Hippocampal formation (tissue), 2 donors: ENCODE measurements at places on chromosomes 1 and 21.
A peak's percentile ranks its signal among the peaks of the same experiment; 100 is the strongest.

GRCh38 chr1:19941206-19941568 is 17.8 kb upstream of the PLA2G2E start:
- DNase-seq: no peak

DNA sequence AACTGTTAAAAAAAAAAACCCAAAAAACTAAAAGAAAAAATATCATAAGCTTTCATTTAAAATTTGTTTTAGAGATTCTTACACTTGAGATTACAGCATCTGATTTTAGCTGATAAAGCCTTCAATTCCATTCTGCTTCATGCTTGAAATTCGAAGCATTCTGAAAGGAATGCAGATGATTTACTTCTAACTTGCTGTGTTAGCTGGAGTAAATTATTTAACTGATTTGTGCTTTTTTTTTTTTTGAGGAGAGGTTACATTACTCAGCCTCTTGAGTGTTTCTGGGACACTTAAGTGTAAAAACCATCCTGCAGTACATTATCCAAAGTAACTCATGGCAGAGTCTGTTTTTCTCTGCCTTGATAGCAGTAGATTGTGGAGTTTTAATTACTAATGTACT is 4.5 kb upstream of the TRIM67 start:
- DNase-seq: no peak

DNA sequence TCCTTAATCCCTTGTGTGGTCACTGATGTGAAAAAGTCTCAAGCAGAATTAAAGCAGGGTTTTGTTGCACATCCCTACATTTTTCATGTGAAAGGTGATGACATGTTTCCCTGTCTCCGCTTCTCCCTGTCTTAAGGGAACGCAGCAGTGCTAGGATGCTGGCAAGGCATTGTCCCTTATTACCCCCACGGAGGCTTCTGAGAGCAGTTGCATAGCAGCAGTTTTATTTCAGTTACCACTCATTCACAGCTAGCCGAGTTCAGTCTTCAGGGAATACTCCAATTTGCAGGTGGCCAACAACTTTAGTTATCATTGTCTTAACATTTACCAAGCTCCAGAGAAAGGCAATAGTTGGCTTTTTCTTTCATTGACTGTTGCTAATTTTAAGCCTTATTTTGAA is 89.1 kb downstream of the CLEC20A start:
- DNase-seq: no peak

GRCh38 chr21:38295997-38296764 is 39.4 kb downstream of the KCNJ15 start:
- no peak for DNase-seq

DNA sequence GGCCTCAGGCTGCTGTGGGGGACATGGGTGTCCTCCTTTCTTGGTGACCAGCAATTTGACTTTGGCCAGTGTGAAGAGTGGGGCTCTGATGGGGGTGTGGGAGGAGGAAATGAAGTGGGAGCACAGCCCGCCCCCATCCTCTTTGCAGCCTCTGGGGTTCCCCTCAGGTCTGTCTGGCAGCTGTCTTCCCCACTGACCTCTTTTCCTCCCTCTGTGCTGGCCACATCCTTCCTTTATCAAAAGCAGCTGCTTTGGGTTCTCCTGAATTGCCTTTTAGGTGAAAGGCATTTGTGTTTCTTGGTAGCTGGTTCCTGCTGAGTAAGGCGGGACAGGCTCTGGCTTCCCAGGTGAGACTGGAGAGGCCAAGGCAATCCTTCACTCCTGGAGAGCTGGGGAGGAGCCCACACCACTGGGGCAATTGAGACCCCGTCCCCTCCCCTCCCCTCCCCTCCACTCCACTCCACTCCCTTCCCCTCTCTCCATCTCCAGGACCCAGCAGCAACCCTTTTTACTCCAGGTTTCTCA is 24.9 kb downstream of the PCAT6 start:
- no peak for DNase-seq

GRCh38 chr1:198132060-198132781 is 24.6 kb upstream of the NEK7 start:
- no peak for DNase-seq

GRCh38 chr1:205576011-205576410 is 55.8 kb downstream of the ELK4 start:
- no peak for DNase-seq

DNA sequence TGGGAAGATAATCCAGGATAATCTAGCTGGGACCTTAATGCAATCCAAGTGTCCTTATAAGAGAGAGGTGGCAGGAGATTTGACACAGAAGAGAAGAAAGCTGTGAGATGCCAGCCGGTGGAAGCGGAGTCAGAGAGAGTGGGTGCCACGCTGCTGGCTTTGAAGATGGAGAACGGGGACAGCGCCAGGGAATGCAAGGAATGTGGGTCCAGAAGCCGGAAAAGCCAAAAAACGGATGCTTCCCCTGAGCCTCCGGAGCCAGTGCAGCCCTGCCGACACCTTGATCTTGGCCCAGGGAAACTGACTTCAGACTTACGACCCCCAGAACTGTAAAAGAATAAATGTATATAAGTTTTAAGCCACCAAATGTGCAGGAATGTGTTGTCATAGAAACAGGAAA is 152.6 kb downstream of the ZNF281 start:
- no peak for DNase-seq

- DNase-seq: no peak
Measured at GRCh38 chr1:63621075-63621474, 27.9 kb downstream of the PGM1 start.

DNA sequence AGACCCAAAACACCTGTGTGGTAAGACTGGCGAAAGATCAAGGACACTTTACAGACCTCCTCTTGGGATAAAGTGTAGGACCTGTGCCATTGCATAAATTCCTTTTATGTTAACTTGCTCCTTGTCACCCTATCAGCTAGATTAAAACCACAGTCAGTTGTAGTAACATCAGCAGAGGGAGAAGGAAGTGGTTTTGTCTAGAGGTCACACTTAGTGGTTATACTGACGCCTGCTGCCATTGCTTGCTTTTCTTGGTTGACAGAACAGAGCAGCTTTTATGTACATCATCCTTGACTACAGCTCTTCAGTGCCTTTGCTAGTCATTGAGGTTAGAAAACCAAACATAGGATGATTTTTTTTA is 101.4 kb downstream of the PBX1 start:
- no peak for DNase-seq

- no peak for DNase-seq
Measured at GRCh38 chr1:15412843-15413242, 3.2 kb downstream of the EFHD2 start.

DNA sequence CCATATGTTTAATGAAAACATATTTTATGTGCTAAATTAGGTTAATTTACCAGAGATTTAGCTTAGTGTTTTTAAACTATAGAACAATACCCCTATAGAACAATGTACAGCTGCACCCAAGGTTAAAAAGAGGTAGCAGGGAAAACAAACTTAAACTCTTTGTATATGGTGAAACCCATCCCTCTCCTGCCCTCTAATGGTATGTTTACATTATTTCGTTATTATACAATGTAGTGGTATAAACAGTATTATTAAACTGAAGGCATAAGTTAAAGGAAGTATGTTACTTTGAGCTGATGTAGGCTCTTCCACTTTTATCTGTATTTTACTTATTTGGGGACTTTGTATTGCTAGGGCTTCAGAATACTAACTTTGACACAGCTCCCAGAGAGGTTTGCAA is 16.7 kb upstream of the ZYG11A start:
- no peak for DNase-seq

- DNase-seq: no peak
Measured at GRCh38 chr1:42340093-42340492, 5.1 kb upstream of the FOXJ3 start.

- no peak for DNase-seq
Measured at GRCh38 chr1:175725684-175726083, 17.7 kb downstream of the TNR start.

- no peak for DNase-seq
Measured at GRCh38 chr1:154972517-154973343, 1.8 kb upstream of the CKS1B start.

GRCh38 chr1:246460406-246460805 is 46.7 kb downstream of the SMYD3 start:
- no peak for DNase-seq

- DNase-seq: no peak
Measured at GRCh38 chr1:50181027-50181663, 72.4 kb downstream of the ELAVL4 start.

DNA sequence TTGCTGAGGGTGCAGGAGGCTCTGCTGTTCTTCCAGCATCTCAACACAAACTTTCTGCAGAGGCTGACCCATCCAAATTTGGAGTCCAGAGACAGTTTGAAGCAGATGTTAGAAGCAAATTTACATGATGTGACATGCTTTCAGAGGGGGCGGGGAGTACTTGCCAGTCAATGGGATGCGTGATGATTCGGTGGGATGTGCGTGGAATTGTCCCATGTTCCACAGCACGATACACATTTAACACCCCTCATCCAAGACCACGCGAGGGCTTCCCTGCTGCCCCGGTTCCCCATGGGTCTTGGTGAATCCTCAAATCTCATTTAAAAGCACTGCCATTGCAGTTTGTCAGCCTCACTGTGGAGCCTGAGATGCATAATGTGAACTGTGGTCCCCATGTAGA is 78.6 kb upstream of the TLR5 start:
- DNase-seq: no peak

- DNase-seq: no peak
Measured at GRCh38 chr1:212618466-212619210, 10.1 kb downstream of the ATF3 start.

GRCh38 chr1:3981261-3981660 is 81.2 kb upstream of the C1orf174 start:
- no peak for DNase-seq

DNA sequence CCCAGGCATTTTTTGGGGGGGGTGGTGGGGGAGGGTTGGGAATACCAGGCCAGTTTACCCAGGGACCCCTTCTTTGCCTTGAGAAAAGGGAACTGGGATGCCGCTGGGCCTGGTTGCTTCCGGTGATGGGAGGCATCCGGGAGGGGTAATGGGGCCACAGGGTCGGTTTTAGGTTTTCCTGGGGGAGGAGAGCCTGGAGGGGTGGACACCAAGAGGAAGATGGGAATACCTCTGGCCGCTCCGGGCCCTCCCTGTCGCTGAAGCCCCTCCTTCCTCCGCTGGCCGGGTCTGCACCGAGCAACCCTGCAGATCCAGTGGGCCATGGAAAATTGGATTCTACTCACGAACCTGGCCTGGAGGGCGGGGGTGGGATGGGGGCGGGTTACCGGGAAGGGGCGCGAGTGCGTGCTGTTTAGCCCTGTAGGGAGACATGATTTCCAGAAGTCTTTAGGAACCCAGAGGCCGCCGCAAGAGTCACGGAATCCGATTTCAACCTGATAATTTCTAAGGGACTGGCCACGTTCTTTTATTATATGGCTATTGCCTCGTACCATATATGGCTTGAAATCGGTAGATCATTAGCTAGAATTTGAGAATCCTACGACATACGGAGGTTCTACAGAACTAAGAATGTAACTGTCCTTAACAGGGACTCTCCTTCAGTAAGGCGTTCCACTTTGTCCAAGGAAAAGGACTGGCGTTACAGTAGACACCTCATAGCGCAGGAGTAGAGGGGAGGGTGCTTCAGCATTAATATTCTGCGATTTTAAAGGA is 749 bp downstream of the AKIRIN1 start:
- DNase-seq: peak; percentile 48

GRCh38 chr1:150127868-150128267 is 21.8 kb upstream of the PLEKHO1 start:
- DNase-seq: no peak

GRCh38 chr1:23673086-23673813 is 18.4 kb upstream of the RPL11 start:
- no peak for DNase-seq

DNA sequence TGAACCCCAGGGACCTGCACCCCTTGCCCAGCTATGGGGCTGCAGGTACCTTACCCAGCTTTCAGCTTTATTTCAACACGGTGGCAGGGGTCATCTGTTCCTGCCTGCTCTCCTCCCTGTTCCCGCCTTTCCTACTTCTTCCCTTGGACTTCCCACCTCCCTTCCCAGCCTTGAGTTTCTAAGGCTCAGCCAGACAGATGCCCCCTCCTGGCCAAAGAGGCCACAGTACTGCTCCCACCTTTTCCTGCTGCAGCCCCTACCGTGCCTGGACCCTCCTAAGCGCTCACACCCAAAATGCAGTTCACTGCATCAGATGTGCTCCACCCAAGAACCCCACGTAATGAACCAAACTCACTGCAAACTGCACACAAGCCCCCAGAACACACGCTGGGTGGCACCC is 7.7 kb downstream of the NOC2L start:
- DNase-seq: no peak

DNA sequence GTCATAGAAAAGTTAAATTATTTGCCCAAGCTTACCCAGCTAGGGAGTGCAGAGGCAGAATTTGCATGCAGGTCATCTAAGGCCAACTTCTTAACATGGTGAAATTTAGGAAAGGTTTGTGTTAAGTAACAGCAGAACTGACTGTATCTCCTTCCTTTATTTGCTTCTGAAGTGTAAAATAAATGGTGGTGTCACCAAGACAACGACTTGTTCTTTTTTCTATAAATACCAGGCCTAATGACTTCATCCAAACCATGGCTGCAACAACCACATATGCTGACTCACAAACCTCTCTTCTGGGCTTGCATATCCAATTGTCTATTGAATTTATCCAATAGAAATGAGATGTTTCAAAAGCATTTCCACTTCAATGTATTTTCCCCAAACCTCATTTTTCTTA is 19.1 kb downstream of the COL24A1 start:
- DNase-seq: no peak

DNA sequence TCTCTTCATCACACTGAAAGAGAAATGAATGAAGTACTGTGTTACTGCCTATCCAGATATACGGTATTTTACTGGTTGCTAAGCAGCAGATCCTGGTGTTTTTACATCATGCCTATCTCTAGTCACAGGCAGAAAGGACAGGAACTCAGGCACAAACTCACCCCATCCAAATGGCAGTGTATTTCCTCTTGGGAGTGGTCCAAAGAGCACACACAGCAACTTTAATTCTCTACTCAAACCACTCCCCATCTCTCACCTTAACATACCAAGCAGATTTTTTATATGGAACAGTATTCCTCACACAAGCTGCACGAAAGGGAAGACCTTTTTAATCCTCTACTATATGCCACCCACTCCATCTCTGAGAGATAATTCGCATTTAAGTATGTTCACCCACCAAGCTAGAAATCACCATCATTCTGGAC is 27.3 kb downstream of the EIF4G3 start:
- DNase-seq: peak; percentile 43

DNA sequence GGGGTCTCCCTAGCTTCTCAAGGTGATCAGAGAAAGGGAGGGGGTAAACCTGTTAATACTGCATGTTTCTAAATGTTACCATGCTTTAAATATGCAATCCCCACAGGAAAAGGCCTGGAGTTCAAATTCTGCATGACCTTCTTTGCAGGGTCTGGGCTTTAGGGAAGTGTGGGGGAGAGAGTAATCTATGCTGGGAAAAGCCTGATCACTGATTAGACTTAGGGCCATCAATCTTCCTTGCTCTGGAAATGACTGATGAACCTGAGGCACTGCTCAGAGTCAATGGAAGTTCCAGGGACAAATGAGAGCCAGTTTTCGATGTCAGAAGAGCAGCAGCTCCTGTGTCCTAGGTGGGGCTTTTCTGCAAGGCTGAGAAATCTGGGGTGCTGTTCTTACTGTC is 3.2 kb upstream of the SPRR1A start:
- no peak for DNase-seq

DNA sequence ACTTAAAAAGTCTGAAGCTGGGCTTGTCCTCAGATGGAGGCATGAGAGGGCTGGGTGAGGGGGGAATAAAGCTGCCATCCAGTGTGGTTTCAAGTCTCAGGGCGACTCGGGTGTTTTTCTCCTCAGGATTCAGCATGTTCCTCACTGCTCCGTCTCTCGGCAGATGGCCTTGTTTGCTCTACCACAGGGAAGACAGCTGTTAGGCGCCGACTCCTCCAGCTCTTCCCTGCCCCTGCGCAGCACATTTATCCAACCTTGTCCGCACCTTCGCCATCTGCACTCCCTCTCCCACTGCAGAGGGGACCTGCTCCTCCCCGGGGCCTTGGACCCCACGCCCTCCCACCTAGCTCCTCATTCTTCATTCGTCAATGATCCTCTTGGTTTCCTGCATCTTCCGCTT is 16.6 kb upstream of the S100A11 start:
- no peak for DNase-seq
